ENCODE measurements at places on chromosomes 12 and 14. TPM values are rescaled to one million over a fixed set of nuclear protein-coding genes. Genes with fewer than 3 reads are reported as not detected.

SAMD4A gene
- total RNA-seq = 16.7 TPM

RPGRIP1 gene
- total RNA-seq = 0.21 TPM

LRRC74A gene
- not detected for total RNA-seq

GALNT16 gene
- total RNA-seq = 4.8 TPM

PPP2R3C gene
- total RNA-seq = 20.8 TPM

SERPINA1 gene
- total RNA-seq = 0.93 TPM

IGFBP6 gene
- total RNA-seq = 22.0 TPM
